ENCODE measurements at places on chromosomes 6 and 20.
A peak's percentile ranks its signal among the peaks of the same experiment; 100 is the strongest.

GRCh38 chr6:40654828-40655227, 67.7 kb upstream of the LRFN2 start:
- no peaks in the 10 kb centered on the region for H3K4me1 ChIP-seq
- no peak overlapping the region for H3K4me3 ChIP-seq
- H3K36me3 ChIP-seq: no peaks in the 10 kb centered on the region
- H3K27ac ChIP-seq: no peak overlapping the region

- H3K4me3 ChIP-seq: no peak overlapping the region
- H3K27ac ChIP-seq: no peak overlapping the region
Observed at GRCh38 chr6:169296170-169296569, 42.5 kb upstream of the THBS2 start.

- no peak overlapping the region for H3K27ac ChIP-seq
- no peaks in the 10 kb centered on the region for H3K36me3 ChIP-seq
- peaks cover 41% of the 10 kb centered on the region for H3K27me3 ChIP-seq
- ATAC-seq: no peak
Observed at GRCh38 chr6:122791310-122791679, 2.2 kb downstream of the SMPDL3A start.

GRCh38 chr6:152598901-152599537, 38.1 kb downstream of the SYNE1 start:
- H3K4me1 ChIP-seq: no peaks in the 10 kb centered on the region
- H3K27me3 ChIP-seq: peaks cover 14% of the 10 kb centered on the region
- H3K36me3 ChIP-seq: no peaks in the 10 kb centered on the region
- no peak overlapping the region for H3K27ac ChIP-seq

GRCh38 chr6:99362678-99363268, 13.3 kb upstream of the FAXC start:
- H3K27ac ChIP-seq: peak overlapping the region; percentile 23
- peaks cover 19% of the 10 kb centered on the region for H3K27me3 ChIP-seq

- no peaks in the 10 kb centered on the region for H3K4me1 ChIP-seq
- H3K36me3 ChIP-seq: no peaks in the 10 kb centered on the region
- no peak overlapping the region for H3K4me3 ChIP-seq
Observed at GRCh38 chr6:167210375-167211294, 52.9 kb upstream of the GPR31 start.

- peaks cover 7% of the 10 kb centered on the region for H3K36me3 ChIP-seq
- peak overlapping the region; percentile 70 for H3K4me3 ChIP-seq
- H3K4me1 ChIP-seq: peaks cover 13% of the 10 kb centered on the region
- peak overlapping the region; percentile 80 for H3K27ac ChIP-seq
- peak; percentile 86 for ATAC-seq
Observed at GRCh38 chr20:63635431-63636141, 8.7 kb upstream of the GMEB2 start.

- no peak overlapping the region for H3K4me3 ChIP-seq
- H3K36me3 ChIP-seq: no peaks in the 10 kb centered on the region
- H3K27ac ChIP-seq: no peak overlapping the region
- ATAC-seq: no peak
Observed at GRCh38 chr6:35174501-35174900, 33.4 kb upstream of the TCP11 start.

GRCh38 chr6:92617721-92618120, 801.6 kb downstream of the EPHA7 start:
- H3K27me3 ChIP-seq: no peaks in the 10 kb centered on the region
- no peaks in the 10 kb centered on the region for H3K36me3 ChIP-seq
- no peak for ATAC-seq
- H3K27ac ChIP-seq: no peak overlapping the region
- no peak overlapping the region for H3K4me3 ChIP-seq

- no peak for ATAC-seq
- H3K4me1 ChIP-seq: no peaks in the 10 kb centered on the region
- no peak overlapping the region for H3K4me3 ChIP-seq
Observed at GRCh38 chr6:128367437-128367836, 153.0 kb downstream of the PTPRK start.

DNA sequence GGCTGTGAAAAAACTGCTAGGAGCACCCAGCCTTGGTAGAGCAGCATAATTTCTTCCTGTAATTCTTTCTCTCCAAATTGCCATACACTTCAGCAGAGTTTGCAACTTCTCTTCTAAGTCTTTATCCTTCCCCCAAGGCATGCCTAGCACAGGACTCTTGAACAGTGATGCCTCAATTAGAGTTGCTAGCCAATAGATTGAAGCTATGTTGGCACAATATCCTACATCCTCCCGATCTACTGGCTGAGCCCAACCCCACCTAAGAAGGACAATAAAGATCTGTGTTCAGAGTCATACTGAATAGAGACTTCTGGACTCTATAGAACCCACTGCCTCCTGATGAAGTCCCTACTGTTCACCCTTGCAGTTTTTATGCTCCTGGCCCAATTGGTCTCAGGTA, at the start of gene DEFB126:
DEFB126 (plus strand) TSS at position 301 of the 400 bp plus-strand sequence; CDS start at position 340, 39 bp downstream.
- H3K27me3 ChIP-seq: peaks cover 48% of the 10 kb centered on the region
- no peak within 1 kb of the TSS for H3K4me3 ChIP-seq
- ATAC-seq: no peak
- H3K27ac ChIP-seq: no peak within 1 kb of the TSS
- no peaks in the 10 kb centered on the region for H3K4me1 ChIP-seq
- no peaks in the 10 kb centered on the region for H3K36me3 ChIP-seq

DNA sequence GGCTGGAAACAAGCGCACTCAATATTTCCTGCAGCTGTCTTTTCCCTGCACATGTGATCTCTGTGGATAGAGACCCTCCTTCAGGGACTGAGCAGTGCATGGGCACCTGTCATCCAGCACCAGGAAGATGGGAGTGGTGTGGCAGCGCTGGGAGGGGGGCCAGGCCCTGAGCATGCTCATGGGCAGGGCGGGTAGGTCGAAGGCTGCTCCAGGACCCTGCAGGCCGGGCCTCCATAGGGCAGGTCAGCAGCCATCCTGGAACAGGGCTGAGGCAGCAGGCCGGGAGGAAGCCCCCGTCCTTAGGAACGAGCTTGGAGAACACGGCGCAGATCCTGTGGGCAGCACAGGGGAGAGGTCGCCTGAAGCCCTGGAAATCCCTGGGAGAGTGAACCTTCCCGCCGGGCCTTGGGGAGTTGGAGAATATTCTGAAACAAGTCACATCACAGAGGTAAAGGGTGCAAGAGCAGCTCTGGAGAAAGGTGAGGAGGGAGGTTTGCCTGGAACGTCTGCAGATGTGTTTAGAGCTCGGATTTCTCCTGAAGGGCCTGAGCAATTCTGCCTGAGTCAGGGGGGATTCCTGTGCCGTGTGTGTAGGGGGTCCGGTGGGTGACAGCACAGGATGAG, 133.2 kb downstream of the SMOC2 start:
- H3K4me1 ChIP-seq: no peaks in the 10 kb centered on the region
- H3K27me3 ChIP-seq: peaks cover 8% of the 10 kb centered on the region
- H3K36me3 ChIP-seq: no peaks in the 10 kb centered on the region
- H3K27ac ChIP-seq: no peak overlapping the region
- H3K4me3 ChIP-seq: no peak overlapping the region

- H3K36me3 ChIP-seq: peaks cover 100% of the 10 kb centered on the region
- H3K27me3 ChIP-seq: no peaks in the 10 kb centered on the region
- peaks cover 9% of the 10 kb centered on the region for H3K4me1 ChIP-seq
- H3K27ac ChIP-seq: no peak overlapping the region
Observed at GRCh38 chr6:158743033-158743651, 76.0 kb downstream of the EZR start.

Data from activated T-helper 17 cell treated with anti-CD3 and anti-CD28 coated beads, Interleukin-2, amount 50 U/mL, for 72 hours (primary cell).